Fibroblast of pulmonary artery (primary cell): ENCODE measurements at places on chromosomes 4 and X.

GRCh38 chr4:22312113-22312512, 203.8 kb downstream of the ADGRA3 start:
- DNase-seq = no peak

DNA sequence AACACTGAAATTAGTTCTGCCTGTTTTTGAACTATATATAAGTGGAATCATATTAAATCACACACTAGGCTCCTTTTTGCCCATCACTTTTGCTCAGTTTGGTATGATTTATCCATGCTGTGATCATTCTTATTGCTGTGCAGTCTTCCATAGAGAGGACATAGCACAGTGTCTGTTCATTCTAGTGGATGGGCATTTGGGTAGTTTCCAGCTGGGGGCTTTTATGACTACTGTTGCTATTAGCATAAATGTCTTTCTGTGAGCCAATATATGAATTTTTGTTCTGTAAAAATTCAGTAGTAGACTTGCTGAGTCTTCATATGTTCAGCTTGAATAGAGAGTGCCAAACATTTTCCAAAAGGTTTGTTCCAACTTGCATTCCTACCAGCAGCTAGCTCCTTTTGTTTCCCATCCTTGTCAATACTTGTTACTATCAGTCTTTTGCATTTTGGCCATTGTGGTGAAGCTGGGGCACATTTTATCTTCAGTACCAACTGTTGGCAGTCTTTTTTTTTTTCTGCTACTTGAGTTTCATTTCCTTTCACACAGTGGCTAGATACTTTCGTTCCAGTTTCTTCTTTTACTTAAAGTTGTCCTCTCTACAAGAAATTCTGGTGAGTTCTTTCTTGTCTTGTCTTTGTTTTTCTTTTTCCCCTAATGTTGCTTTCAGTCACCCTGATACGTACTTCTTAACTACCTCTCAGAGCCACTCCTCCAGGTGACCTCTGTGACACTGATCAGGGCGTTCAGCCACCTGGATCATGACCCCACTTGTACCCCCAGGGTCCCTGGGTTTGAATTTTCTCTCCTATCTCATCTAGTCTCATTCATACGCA, 87.0 kb downstream of the ANXA3 start:
- DNase-seq = no peak

GRCh38 chr4:38069271-38069760, 109.1 kb downstream of the PTTG2 start:
- peak; percentile 94 for DNase-seq

DNA sequence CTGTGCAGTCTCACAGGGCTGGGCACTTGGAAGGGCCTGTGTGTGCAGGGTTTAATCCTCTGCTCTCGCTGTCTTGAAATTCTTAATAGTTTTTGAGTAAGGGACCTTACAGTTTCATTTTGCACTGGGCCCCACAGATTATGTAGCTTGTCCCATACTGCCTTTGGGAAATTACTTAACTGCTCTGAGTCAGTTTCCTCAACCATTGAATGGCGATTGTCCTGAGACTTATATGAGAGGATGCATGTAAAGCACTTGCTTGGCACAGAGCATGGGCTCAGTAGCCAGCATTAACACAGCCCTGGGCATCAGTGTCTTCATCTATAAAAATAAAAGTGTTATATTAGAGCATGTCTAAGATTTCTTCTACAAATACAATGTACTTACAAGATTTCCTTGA, 55.8 kb downstream of the CLCN5 start:
- peak; percentile 49 for DNase-seq

GRCh38 chr4:16759931-16760582, 138.4 kb downstream of the LDB2 start:
- no peak for DNase-seq
